SK-N-DZ (cell line): ENCODE measurements at places on chromosomes 1 and 21.

- no peak for DNase-seq
Measured at GRCh38 chr1:54859700-54860391, 27.1 kb downstream of the DHCR24 start.

- DNase-seq: no peak
Measured at GRCh38 chr1:41709873-41710272, 208.8 kb downstream of the HIVEP3 start.

DNA sequence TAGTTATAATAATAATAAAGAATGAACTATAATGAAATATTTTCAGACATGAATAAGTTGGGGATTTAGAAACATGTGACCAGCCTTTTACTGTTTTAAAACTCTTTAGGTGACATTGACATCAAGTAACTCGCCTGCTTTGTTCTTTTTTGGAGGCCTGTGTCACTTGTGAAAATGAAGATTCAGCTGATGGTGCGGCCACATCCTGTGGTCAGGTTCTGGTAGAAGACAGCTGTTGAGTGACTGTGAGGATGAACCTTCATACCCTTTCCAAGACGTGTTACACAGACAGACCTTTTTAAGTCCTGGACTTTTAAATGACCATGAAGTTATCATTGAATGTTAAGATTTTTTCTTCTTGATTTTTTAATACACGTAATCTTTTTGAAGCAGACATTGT is 10.3 kb downstream of the UTS2 start:
- DNase-seq: no peak

GRCh38 chr1:220511179-220511578 is 16.8 kb upstream of the MARK1 start:
- no peak for DNase-seq

GRCh38 chr1:211285196-211285595 is 26.0 kb downstream of the RCOR3 start:
- DNase-seq: no peak

DNA sequence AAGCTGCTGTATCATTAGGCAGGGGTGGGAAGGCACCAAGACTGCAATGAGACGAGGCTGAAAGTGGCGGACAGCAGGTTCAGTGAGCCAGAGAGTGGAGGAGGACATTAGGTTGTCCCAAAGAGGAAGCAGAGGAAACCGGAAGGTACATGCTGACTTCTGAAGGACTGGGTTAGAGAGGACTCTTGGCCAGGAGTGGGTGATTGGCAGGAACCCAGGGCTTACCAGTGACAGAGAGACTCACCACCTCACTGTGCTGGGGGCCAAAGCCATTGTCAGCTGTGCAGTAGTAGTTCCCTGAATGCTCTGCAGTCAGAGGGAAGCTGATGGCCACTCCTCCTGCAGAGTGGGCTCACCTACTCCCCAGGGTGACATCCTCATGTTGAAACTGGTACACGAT is 41.9 kb upstream of the FCRL4 start:
- no peak for DNase-seq
